ENCODE measurements at places on chromosomes 5 and 9.
A peak's percentile ranks its signal among the peaks of the same experiment; 100 is the strongest.

DNA sequence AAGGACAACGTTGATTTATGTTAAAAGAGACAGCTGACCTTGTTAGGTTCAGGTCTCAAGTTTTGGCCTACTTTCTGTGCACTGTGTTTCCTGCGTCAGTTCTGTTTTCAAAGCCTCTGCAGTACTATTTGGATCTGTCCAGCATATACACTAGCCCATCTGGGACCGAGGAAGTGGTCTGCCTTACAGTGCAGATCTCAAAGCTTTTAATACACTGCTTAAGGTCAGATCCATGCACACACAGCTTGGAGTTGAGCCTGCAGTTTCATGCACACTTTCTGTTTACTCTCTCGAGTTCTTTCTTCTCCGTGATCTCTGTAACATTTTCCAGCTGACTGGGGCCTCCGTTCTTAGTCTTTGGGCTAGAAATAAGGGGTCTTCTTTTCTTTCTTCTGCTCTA, 24.1 kb downstream of the CARTPT start:
- DNase-seq = no peak
- no peaks in the 10 kb centered on the region for H3K4me1 ChIP-seq
- no peaks in the 10 kb centered on the region for H3K36me3 ChIP-seq
- H3K27ac ChIP-seq = no peak overlapping the region
- no peak overlapping the region for H3K4me3 ChIP-seq

- no peak overlapping the region for H3K27ac ChIP-seq
- H3K36me3 ChIP-seq = peaks cover 5% of the 10 kb centered on the region
Measured at GRCh38 chr5:1299511-1299850, 4.6 kb upstream of the TERT start.

DNA sequence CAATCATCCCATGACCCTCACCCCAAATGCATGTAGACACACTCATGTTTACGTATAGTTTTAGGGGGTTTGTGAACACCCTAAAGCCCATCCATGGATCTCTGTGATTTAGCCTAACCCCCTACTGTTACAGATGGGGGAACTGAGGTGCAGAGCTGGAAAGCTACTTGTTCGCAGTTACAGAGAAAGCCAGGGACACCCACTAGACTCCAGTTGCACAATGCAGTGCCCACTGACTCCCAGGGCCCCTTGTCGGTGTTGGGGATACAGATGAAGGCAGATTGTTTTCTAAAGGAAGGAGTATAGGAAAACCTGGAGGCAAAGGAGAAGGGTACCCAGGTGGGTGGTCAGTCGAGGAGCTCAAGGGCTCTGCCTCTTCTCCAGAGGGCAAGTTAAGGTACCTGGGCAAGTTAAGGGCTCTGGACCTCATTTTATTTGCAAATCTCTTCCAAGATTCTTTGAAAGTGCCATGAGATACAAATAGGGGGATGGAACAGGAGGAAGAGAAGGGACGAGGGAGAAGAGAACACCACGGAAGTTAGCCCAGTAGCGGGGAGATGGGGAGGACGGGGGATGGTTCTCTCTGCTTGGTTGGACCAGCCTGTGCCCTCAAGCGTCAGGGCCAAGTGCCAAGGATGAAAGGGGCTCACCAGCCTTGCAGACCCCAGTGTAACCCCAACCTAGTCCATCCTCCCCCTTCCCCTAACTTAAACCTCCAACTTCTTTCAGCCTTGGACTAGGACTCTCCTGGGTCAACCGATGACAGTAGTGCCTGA, 958 bp downstream of the MYOZ3 start:
- DNase-seq = no peak
- peaks cover 41% of the 10 kb centered on the region for H3K4me1 ChIP-seq
- H3K4me3 ChIP-seq = no peak overlapping the region
- no peaks in the 10 kb centered on the region for H3K36me3 ChIP-seq
- H3K27ac ChIP-seq = no peak overlapping the region

DNA sequence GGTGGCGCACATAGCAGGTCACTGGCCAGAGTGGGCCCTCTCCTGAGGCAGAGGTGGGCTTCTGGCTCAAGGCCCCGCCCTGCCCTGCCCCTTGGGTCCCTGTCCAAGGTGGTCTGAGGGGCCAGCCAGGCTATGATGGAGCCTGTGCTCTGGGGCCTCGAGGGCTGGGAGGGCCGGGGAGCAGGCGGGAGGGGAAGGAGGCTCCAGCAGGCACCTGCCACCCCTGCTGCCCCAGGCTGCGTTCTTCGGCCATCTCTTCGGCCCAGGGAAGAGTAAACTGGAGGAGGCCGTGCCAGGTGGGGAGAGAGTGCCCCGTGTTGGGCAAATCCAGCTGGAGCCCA, 14.6 kb downstream of the FIBCD1 start:
- H3K27me3 ChIP-seq = peaks cover 4% of the 10 kb centered on the region
- H3K36me3 ChIP-seq = peaks cover 4% of the 10 kb centered on the region
- H3K27ac ChIP-seq = no peak overlapping the region
- no peak overlapping the region for H3K4me3 ChIP-seq

GRCh38 chr5:75368391-75368790, 31.4 kb downstream of the HMGCR start:
- peaks cover 14% of the 10 kb centered on the region for H3K4me1 ChIP-seq
- H3K4me3 ChIP-seq = no peak overlapping the region
- no peak for DNase-seq
- no peaks in the 10 kb centered on the region for H3K27me3 ChIP-seq
- no peaks in the 10 kb centered on the region for H3K36me3 ChIP-seq
- no peak overlapping the region for H3K27ac ChIP-seq

DNA sequence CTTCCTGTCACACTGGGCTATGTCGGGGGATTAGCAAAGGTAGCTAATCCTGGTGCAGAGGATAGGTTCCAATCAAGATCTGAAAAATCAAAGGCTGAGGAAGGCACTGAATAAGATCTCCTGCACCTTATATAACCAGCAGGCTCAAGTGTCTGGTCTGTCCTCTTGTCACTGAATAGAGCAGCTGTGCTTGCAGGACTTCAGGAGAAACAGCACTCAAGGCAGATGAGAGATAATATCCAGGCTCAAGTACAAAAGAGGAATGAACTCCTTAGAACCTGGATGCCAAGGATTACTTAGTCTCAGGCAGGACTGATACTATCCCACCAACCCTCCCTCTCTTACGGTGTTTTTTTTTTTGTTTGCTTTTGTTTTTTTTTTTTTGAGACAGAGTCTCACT, 108.8 kb upstream of the LRRTM2 start:
- H3K4me1 ChIP-seq = peaks cover 29% of the 10 kb centered on the region
- peaks cover 4% of the 10 kb centered on the region for H3K36me3 ChIP-seq
- no peaks in the 10 kb centered on the region for H3K27me3 ChIP-seq

DNA sequence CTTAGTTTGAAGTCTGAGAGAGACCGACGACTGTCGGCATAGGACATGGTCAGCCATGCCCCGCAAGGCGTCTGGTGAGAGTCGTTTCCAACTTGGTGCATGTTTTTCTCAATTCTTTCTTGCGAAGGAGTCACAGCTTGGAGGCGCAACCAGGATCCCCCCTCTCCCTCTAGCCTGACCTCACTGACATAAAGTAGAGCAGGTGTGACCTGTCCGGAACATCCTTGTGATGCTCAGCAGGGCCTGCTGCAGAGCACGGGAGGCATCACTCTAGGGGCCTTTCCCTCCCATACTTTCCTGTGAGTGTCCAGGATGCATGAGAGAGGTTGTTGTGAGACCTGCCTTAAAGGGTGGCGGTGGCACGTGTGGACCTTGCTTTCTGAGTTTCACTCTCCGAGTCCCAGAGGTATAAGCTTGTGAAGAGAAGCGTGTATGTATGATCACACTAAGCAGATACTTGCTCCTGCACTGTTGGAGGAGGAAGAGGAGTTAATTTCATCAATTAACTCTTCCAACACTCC, 5.0 kb downstream of the TENT4A start:
- H3K27me3 ChIP-seq = no peaks in the 10 kb centered on the region
- no peak overlapping the region for H3K27ac ChIP-seq
- H3K36me3 ChIP-seq = peaks cover 1% of the 10 kb centered on the region
- H3K4me1 ChIP-seq = peaks cover 79% of the 10 kb centered on the region
- H3K4me3 ChIP-seq = no peak overlapping the region
- DNase-seq = no peak

DNA sequence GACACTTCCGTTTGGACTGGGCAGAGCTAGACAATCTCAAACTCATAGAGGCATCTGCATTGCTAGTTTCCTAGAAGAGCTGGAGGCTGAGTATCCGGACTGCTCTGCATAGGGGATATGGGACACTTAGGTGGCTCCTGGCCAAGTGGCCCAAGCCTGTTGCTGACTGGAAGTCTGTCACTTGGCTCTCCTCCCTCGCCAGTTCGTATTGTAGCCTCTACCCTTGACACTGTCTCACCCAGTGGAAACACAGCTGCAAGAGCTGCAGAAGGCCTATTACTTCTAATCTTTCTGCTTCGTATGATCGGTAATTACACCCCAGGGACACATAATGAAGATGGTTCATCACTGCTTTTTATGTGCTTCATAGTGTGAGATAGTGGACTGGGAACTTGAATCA, 34.7 kb downstream of the ITGA1 start:
- H3K4me3 ChIP-seq = no peak overlapping the region
- peaks cover 17% of the 10 kb centered on the region for H3K36me3 ChIP-seq
- no peaks in the 10 kb centered on the region for H3K27me3 ChIP-seq
- peak overlapping the region; percentile 74 for H3K27ac ChIP-seq

GRCh38 chr5:119453040-119453373, 710 bp downstream of the HSD17B4 start:
- H3K4me1 ChIP-seq = peaks cover 10% of the 10 kb centered on the region

DNA sequence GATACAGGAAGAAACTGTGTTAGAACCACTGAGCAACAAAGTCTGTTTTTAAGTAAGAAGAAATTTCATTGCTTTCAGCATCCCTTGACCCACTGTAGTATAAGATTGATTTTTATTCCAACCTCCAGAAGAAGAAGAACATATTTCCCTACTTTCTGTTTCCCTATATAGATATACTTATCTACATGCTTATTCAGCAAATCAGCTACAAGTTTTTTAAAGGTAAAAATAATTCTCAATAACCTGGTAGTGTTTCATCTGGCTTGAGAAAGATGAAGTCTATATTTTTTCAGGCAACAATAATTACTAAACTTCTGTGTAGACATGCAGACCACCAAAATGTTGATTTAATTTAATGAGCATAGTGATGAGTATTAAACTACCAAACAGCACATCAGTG, 201.0 kb downstream of the OSTF1 start:
- no peak overlapping the region for H3K4me3 ChIP-seq
- DNase-seq = no peak
- H3K4me1 ChIP-seq = no peaks in the 10 kb centered on the region
- peaks cover 11% of the 10 kb centered on the region for H3K36me3 ChIP-seq
- H3K27ac ChIP-seq = no peak overlapping the region

- no peak overlapping the region for H3K4me3 ChIP-seq
- H3K4me1 ChIP-seq = no peaks in the 10 kb centered on the region
- no peaks in the 10 kb centered on the region for H3K27me3 ChIP-seq
- DNase-seq = no peak
- H3K27ac ChIP-seq = no peak overlapping the region
Measured at GRCh38 chr5:7213525-7213924, 182.4 kb upstream of the ADCY2 start.

- H3K4me3 ChIP-seq = no peak overlapping the region
- no peaks in the 10 kb centered on the region for H3K36me3 ChIP-seq
- no peaks in the 10 kb centered on the region for H3K4me1 ChIP-seq
- H3K27me3 ChIP-seq = no peaks in the 10 kb centered on the region
- no peak overlapping the region for H3K27ac ChIP-seq
- no peak for DNase-seq
Measured at GRCh38 chr9:29440449-29440848, 1867.2 kb upstream of the C9orf72 start.

DNA sequence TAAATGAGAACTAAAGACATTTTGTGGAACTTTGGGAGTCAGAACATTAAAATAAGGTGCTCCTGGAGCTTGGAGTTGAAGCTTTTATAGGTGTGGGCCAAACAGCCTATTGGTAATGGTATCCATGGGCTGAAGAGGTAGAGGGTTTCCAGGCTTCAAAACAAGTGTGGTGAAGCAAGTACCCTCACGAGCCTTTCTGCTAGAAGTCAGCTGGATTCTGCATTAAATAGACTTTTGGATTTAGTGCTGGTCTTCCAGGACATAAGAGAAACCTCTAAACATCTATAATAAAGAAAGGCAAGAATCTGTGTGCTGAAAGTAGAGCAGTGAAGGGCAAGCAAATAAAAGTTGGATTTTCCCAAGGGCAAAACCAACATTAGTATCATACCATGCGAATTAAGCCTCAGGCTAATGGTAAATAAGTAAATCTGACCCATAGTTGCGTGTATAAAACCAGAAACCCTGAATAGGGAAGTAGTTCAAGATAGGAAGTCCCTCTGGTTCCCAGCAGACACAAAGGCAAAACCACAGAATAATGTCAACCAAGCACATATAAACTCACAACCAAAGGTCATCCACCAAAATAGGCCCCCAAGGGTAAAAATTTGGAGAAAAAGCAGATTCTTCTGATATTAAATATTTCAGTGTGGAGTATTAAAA, 306.3 kb downstream of the TLE4 start:
- H3K4me1 ChIP-seq = no peaks in the 10 kb centered on the region
- H3K27me3 ChIP-seq = peaks cover 2% of the 10 kb centered on the region
- H3K27ac ChIP-seq = no peak overlapping the region
- peaks cover 3% of the 10 kb centered on the region for H3K36me3 ChIP-seq

DNA sequence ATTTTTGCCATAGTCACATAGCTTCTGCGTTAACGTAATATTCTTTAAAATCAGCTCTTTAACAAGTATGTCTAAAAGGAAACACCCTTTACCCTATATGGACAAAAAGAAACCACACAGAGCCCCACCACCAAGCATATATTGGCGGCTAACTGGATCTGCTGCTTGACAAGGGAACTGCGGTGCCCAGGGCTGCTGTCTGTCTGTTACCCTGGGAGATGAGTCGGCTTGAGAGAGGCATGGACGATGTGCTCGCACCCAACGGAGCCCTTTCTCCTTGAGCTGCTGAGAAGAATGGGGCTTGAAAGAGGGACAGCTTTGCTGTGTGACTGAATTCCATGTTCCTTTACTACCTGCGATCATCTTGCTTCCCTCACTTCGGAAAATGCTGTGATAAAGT, 158.6 kb upstream of the SHB start:
- peaks cover 31% of the 10 kb centered on the region for H3K4me1 ChIP-seq
- H3K4me3 ChIP-seq = no peak overlapping the region
- no peaks in the 10 kb centered on the region for H3K36me3 ChIP-seq
- H3K27ac ChIP-seq = peak overlapping the region; percentile 89
- no peaks in the 10 kb centered on the region for H3K27me3 ChIP-seq
- DNase-seq = no peak

GRCh38 chr5:59116231-59116865, 533.5 kb downstream of the RAB3C start:
- DNase-seq = no peak
- H3K36me3 ChIP-seq = peaks cover 1% of the 10 kb centered on the region
- no peak overlapping the region for H3K4me3 ChIP-seq

- H3K27me3 ChIP-seq = no peaks in the 10 kb centered on the region
- H3K36me3 ChIP-seq = no peaks in the 10 kb centered on the region
- no peak overlapping the region for H3K4me3 ChIP-seq
- no peaks in the 10 kb centered on the region for H3K4me1 ChIP-seq
- no peak overlapping the region for H3K27ac ChIP-seq
- no peak for DNase-seq
Measured at GRCh38 chr5:165057145-165057544, 1551.7 kb downstream of the MAT2B start.
